Panc1 (cell line): ENCODE measurements at places on chromosomes 3 and 15. TPM values are rescaled to one million over a fixed set of nuclear protein-coding genes. Genes with fewer than 3 reads are reported as not detected.

- H3K4me3 ChIP-seq: no peak overlapping the region
- no peak for DNase-seq
- no peaks in the 10 kb centered on the region for H3K27me3 ChIP-seq
- H3K36me3 ChIP-seq: no peaks in the 10 kb centered on the region
Observed at GRCh38 chr15:51375966-51376640, 34.6 kb downstream of the GLDN start.

DNA sequence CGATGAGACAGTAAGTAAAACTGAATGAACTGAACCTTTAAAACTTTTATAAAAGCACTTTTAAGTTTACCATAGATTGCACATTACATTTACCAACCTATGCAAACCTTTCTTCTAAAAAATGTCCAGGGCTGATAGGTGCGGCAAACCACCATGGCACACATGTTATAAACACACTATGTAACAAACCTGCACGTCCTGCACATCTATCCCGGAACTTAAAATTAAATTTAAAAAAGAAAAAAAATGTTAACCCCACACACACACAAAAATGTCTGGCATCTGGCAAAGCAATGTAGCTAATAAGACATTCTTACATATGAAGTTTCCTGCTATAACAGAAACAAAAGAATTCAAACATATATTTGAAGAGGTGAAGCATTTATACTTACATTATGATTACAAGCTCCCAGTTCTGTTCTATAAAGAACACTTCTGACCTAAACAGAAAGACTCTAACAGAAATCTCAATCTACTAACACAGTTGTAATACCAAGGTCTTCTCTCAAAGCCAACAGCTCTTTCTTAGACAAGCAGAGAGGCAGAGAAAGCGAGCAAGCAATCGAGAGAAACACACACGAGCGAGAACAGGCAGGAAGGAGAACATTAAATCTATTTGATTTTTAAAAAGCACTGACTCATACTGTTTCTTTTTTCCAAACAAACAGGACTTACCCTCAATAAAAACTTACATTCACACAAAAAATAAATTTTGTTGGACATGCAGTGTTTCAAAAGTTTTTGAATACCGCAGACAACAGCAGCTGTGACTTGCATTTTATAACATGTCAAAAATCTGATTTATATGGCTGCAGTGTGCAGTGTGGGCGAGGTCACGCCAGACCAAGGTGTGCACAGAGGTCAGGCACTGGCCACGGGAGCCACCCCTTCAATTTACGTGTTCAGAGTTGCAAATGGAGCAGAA is at the start of gene NRG4:
Gene NRG4, minus strand, starts transcription at position 798 of the 925 bp plus-strand sequence. CDS start 1,194 bp downstream, outside the sequence.
- no peaks in the 10 kb centered on the region for H3K36me3 ChIP-seq
- peak within 1 kb of the TSS; percentile 14 for H3K27ac ChIP-seq
- peaks cover 10% of the 10 kb centered on the region for H3K4me1 ChIP-seq

The IFT57 gene
- 45.7 TPM for total RNA-seq

DNA sequence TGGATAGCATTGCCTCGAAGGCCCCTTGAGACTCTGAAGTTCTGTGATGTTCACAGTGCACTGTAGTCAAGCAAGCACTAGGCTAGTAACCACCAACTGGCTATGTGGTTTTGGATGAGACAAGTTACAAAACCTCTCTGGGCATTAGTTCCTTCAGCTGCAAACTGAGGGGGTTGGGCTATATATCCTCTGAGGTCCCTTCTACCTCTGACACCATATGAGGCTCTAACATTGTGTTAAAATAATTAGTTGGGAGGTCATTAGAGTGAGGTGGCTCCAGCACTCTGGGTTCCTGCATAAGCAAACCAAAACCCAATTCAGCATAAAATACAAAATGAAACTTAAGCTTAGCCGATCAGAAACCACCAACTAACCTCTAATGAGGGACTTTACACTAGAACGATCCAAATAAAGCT is 209.5 kb upstream of the LRRN1 start:
- no peaks in the 10 kb centered on the region for H3K36me3 ChIP-seq
- no peak overlapping the region for H3K27ac ChIP-seq
- H3K4me1 ChIP-seq: no peaks in the 10 kb centered on the region
- H3K4me3 ChIP-seq: no peak overlapping the region

The USP4 gene
- 39.9 TPM for total RNA-seq

GRCh38 chr15:98363416-98363815 is 284.9 kb upstream of the IGF1R start:
- H3K27ac ChIP-seq: no peak overlapping the region
- no peaks in the 10 kb centered on the region for H3K4me1 ChIP-seq
- no peaks in the 10 kb centered on the region for H3K36me3 ChIP-seq
- DNase-seq: no peak
- H3K27me3 ChIP-seq: no peaks in the 10 kb centered on the region

DNA sequence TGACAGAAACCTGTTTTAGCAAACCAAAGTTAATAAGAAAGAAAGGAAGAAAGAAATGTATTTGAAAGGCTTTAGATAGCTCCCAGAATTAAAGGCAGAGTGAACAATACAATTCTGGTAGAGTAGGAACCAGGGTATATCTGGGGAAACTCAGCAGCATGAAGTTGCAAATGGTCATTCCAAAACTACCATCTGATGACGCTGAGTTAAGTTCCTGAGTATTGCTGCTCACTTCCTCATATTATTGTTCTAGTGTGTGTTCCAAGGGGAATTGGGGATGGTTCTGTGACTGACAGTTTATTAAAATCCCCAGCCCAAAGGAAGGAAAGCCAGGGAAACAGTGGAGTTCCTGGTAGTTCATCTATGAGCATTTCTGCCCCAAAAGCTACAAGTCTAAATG is 88.3 kb upstream of the FRMD4B start:
- no peaks in the 10 kb centered on the region; the same call in 1 of the 2 replicates for H3K27me3 ChIP-seq
- no peak for DNase-seq
- H3K4me1 ChIP-seq: no peaks in the 10 kb centered on the region
- no peak overlapping the region for H3K4me3 ChIP-seq

GRCh38 chr3:17333446-17333845 is 409.0 kb downstream of the TBC1D5 start:
- no peak for DNase-seq
- H3K4me3 ChIP-seq: no peak overlapping the region
- H3K4me1 ChIP-seq: no peaks in the 10 kb centered on the region
- H3K36me3 ChIP-seq: no peaks in the 10 kb centered on the region
- no peak overlapping the region for H3K27ac ChIP-seq

The FGD5 gene
- 0.77 TPM for total RNA-seq

The ARL14 gene
- 2.5 TPM for total RNA-seq

DNA sequence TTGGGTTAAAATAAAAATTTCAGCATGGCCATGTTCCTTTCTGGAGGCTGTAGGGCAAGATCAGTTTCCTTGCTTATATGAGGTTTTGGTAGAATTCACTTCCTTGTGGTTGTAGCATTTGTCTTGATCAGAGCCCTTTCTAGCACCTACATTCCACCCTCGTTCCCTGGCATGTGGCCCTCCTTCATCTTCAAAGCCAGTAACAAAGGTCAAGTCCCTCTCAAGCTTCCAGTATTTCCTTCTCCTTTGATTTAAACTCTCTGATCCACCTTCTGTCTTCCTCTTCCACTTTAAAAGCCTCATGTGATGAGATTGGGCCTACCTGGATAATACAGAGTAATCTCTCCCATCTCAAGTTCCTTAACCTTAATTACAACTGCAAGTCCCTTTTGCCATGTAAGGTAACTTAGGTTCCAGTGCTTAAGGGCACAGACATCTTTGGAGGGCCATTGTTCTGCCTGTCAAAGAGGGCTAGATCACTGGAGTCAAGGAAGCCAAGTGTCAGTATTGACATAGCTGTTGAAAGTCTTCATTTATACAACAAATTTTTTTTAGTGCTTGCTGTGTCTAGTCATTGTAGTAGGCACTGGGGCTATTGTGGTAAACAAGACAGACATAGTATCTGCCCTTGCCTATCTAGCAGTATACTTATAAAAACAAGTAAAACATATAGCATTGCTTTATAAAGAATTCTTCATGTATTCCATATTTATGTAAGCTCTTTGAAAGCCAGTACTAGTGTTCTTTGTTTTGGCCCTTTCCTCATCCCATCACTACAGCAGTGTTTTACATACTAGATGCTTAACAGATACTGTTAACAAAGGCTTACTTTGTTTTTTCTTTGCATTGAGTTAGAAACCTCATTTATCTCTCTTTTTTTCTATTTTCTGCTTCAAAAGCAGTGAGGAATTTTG is 40.7 kb downstream of the GLCE start:
- H3K4me1 ChIP-seq: no peaks in the 10 kb centered on the region
- H3K36me3 ChIP-seq: no peaks in the 10 kb centered on the region
- no peak for DNase-seq
- no peaks in the 10 kb centered on the region for H3K27me3 ChIP-seq

GRCh38 chr3:117434661-117435412 is 725.3 kb downstream of the TUSC7 start:
- H3K4me3 ChIP-seq: no peak overlapping the region
- no peaks in the 10 kb centered on the region for H3K4me1 ChIP-seq
- no peaks in the 10 kb centered on the region for H3K27me3 ChIP-seq
- no peak overlapping the region for H3K27ac ChIP-seq
- H3K36me3 ChIP-seq: no peaks in the 10 kb centered on the region

The MCTP2 gene
- 0.15 TPM for total RNA-seq

The MYO5C gene
- total RNA-seq: 28.2 TPM

The LTF gene
- not detected for total RNA-seq

The DTX3L gene
- 32.3 TPM for total RNA-seq

The MUSTN1 gene
- total RNA-seq: 0.49 TPM

DNA sequence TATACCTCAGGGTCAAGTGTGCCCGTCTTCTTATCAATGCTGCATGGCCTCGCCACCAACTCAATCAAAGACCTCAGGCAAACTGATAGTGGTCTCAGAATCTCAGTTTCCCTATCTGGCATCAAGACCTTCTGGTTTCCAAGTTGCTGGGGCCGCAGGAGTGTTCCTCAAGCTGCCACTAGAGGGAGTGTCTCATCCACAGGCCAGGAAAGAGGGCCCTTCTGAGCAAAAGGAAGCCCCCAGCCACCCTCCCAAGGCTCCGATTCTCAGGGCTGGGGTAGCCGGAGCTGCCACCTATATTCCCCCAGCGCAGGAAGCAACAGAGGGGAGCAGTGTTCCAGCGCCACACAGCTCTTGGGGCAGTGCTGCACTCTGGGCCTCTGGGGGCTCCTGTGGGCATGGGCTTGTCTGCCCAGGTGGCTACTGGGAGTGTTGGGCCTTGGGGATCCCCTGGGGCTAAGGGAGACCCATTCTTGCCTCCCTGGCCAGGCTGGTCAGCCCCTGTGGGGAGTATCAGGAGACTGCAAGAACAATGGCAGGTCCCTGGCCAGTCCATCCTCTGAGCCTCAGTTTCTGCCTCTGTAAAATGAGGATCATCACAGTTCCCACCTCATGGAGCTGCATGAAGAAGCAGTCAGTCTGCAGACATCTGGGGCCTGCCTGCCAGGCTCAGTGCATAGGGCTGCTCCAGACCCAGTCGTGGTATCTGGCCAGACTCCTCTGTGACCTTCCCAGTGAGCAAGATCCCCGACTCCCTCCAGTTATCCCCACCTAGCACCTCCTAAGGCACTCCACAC is 23.4 kb upstream of the SEC13 start:
- no peak for DNase-seq
- no peaks in the 10 kb centered on the region for H3K4me1 ChIP-seq
- no peak overlapping the region for H3K27ac ChIP-seq
- no peak overlapping the region for H3K4me3 ChIP-seq
- H3K27me3 ChIP-seq: no peaks in the 10 kb centered on the region
- no peaks in the 10 kb centered on the region for H3K36me3 ChIP-seq

DNA sequence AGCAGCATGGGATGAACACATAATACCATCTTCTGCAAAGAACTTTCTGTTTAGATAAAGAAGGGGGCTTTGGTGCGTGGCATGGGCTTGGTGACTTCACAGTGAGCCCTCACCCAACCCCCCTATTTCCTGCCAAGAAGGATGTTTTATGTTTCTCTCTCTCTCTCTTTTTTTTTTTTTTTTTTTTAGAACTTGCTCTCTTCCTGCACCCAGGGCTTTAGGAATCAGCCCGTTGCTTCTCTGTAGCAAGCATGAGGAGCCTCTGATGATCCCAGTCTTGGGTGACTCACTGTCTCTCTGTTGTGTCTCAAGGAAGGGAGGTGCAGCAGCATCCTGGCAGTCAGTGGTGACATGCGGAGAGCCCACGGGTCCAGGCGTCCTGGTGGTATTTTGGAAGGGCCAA is 49.1 kb downstream of the CCK start:
- H3K4me1 ChIP-seq: no peaks in the 10 kb centered on the region
- no peaks in the 10 kb centered on the region for H3K27me3 ChIP-seq
- peaks cover 4% of the 10 kb centered on the region for H3K36me3 ChIP-seq
- H3K4me3 ChIP-seq: no peak overlapping the region
- no peak overlapping the region for H3K27ac ChIP-seq
- no peak for DNase-seq

DNA sequence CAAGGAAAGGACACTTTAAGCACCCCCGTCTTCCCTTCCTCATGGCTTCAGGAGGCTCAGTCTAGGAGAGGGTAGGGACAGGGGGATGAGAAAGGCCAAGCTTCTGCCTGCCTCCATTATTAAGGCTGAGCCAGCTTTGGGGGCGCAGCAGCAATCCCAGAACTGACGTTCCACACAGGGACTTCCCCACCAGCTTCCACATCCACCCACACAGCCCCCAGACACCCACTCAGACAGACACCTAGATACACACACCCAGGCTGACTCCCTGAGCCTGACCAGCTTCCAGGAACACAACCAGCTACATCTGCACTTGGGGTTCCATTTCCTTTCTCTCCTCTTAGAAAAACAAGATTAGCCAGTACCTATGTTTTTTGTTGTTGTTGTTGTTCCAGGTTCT is 4.7 kb downstream of the HCN4 start:
- peaks cover 5% of the 10 kb centered on the region; the same call in 1 of the 2 replicates for H3K27me3 ChIP-seq
- no peaks in the 10 kb centered on the region for H3K36me3 ChIP-seq
- peaks cover 1% of the 10 kb centered on the region for H3K4me1 ChIP-seq
- H3K27ac ChIP-seq: no peak overlapping the region
- no peak overlapping the region for H3K4me3 ChIP-seq
- no peak for DNase-seq

DNA sequence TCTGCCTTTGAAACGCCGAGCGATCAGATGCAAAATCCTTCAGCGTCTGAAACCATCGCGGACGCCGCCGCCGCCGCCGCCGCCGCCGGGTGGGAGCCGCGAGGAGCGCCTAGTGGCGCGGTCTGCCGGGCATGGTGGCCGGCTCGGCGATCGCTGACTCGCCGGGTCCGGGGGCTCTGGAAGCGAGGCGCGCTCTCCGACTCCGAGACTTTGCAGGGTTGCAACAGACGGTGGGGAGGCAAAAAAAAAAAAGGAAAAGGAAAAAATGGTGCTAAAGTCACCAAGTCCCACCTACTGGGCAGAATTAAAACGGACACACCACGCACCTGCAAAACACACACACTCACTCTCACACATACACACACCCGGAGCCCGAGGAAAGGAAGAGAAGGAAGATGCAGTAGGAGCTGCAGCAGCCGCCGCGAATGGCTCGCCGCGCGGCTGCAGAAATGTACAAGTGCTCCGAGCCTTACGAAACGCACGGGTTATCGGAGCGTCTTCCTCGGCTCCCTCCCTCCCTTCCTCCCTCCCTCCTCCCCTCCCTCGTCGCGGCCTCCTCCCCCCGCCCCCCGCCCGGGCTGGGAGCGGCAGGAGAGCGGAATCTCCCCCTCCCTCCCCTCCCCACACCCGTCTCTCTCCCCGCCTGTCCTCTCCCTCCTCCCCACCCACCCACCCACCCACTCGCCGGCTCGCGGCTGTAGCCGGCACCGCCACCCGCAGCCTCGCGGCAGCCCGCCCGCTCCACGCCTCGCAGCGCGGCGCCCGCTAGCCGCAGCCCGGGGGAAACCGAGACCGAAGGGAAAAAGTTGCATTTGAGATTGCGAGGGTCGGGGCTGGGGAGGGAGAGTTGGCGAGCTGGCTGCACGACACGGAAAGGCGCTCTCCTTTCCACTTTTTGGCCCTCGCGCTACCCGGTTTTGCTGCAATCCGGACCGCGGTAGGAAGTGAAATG is at the start of gene NTRK3:
Gene NTRK3, minus strand, starts transcription at position 461 of the 952 bp plus-strand sequence. CDS start 586 bp downstream, outside the sequence.
- peaks cover 5% of the 10 kb centered on the region; the same call in 1 of the 2 replicates for H3K27me3 ChIP-seq
- H3K36me3 ChIP-seq: no peaks in the 10 kb centered on the region
- no peak within 1 kb of the TSS for H3K27ac ChIP-seq
- no peaks in the 10 kb centered on the region for H3K4me1 ChIP-seq
- no peak for DNase-seq

The ELL3 gene
- 6.8 TPM for total RNA-seq
